ENCODE measurements at places on chromosomes 4 and X.

DNA sequence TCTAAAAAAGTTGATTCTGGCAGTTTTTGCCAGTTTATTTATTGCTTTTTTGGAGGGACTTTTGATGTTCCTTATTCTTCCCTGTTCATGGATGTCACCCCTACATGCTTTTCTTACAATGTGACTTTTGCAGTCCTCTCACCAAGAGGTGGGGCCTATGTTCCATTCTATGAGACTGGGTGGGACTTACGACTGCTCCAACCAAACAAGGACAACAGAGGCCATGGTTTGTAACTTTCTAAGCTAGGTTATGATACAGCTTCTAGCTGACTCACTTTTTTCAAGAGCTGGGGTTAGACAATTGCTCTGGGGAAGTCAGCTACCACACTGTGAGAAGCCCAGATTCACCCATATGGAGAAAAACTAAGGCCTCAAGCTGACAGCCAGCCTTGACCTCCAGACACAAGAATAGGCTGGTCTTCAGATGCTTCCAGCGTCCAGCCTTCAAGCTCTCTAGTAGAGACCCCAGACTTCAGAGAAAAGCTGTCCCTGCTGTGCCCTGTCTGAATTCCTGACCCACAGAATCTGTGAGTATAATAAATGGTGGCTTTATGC, 39.5 kb downstream of the ENOPH1 start:
- DNase-seq = no peak

DNA sequence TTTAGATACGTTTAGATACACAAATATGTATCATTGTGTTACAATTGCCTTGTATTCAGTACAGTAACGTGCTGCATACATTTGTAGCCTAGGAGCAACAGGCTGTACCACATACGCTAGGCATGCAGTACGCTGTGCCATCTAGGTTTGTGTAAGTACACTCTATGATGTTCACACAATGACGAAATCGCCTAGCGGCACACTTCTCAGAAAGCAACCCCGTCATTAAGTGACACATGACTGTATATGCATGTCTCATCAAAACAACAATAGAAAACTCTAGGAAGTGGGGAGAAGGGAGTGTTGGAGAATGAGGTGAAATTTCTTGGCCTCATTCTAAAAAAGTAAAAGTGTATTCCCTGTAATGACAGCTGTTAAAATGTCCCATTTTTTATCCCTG, 32.7 kb downstream of the CCDC149 start:
- DNase-seq = no peak

DNA sequence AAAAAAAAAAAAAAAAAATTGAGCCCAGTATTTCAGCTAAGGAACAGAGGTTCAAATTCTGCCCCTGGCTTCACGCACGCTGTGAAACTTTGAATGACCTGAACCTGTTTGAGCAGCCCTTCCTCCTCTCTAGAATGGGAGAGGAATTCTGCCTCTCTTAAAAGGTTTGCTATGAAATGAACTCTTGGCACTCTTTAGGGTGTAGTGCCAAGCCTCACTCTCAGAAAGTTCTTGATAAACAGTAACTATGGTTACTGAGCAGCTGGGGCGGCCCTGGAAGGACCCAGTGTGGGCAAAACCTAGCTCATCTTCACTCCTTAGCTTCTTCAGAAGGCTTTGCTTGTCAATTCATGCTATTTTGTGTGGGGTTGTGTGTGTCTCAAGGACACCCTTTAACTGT, 73.7 kb downstream of the GEMIN8 start:
- DNase-seq = no peak

GRCh38 chr4:24517676-24518075, 66.7 kb downstream of the DHX15 start:
- no peak for DNase-seq

DNA sequence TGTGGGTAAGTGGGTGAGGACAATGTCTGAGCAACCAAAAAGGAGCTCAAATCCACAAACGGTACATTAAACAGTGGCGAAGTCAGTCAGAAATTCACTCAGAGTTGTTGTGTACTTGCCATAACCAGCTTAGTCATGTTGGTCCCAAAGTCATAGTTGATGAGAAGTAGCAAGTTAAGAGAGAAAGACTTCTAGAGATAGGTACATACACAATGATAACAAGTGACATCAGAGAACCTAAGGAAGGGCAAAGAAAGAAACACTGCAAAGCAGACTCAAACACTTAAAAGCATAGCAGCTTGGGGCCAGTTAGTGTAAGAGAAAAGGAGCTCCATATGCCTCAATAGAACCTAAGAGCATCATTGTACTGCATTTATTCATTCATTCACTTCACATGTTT, 30.2 kb downstream of the DYNLT3 start:
- DNase-seq = no peak

GRCh38 chr4:99310389-99310788, 10.8 kb downstream of the ADH1B start:
- DNase-seq = no peak

- no peak for DNase-seq
Measured at GRCh38 chr4:121885115-121885514, 14.8 kb upstream of the BBS7 start.

DNA sequence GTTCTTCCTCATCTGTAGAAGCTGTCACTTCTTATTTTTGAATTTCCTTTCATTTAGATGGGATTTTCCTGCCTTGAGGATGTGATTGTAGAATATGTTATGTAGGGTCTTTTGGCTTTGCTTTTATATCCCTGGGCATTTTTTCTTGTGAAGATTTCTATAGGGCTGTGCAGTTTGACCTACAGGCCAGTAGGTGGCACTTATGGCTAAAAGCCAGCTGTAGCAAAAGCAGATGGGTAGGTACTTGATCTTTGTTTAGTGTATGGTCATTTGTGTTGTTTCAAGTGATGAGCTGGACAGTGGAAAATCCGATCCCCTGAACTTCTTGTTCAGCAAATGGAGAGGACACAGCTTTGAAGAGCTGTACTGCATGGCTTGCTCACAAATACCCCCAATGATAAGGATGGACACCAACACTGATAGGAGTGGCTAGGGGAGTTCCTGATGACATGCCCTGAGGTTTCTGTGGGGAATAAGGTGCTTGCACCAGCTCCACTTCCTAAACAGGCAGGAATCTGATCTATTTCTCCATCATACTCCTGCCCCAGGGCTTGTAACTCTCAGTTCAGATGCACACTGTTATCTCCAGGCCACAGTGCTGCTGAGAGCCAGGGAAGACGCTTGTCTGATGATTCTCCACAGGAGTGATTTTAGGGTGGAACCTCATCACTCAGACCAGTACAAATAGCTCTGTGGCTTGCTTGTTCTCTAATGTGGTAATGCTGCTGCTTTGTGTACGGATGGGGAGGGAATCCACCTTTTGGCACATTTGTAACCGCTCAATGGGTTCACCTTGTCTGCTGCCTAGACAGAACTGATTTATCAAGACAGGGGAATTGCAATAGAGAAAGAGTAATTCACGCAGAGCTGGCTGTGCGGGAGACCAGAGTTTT, 417.1 kb upstream of the MAGEB16 start:
- no peak for DNase-seq

DNA sequence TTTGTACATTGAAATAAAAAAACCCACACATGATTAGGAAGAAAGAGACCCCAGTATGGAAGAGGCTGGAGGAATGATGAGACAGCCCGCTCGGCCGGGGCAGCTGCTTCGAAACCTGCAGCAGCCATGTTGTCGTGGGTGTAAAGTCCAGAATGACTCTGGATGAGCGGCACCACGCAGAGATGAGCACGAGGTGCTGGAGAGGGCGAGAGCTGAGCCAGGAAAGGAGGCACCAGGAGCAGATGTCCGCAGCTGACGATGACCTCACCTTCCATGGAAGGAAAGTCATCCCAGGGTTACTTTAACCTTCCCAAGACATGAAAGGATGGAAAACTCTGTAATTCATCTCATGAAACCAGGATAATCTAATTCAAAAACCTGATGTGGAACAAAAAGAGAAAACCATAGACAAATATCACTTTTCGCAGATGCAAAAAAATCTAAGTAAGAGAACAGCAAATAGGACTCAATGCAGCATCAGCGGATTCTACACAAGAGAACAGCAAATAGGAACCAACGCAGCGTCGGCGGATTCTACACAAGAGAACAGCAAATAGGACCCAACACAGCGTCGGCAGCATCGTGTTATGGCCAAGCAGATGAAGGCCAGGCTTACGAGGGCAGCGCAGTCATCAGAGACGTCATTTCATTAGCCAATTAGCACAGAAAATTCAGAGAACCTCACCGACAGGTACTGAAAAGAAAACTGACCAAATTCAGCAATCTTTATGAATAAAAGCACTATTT, 25.9 kb upstream of the SPON2 start:
- DNase-seq = no peak

DNA sequence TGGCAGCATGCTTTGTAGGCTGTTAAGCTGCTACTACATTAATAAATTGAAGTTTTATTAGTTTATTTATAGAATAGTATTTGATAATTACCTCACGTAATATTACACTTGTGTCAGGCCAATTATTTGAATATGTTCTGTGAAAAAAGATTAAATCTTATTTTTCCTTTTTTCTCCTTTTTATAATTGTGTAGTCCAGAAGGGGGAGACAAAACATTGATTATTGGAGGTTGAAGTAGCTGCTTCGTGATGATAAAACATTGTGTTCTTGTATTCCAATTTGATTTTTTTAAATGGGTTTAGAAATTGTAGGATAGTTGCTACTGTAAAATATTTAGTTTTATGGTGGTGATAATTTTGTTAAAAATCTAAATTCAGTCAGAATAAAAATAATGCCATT, 85.7 kb downstream of the DIAPH2 start:
- DNase-seq = no peak

DNA sequence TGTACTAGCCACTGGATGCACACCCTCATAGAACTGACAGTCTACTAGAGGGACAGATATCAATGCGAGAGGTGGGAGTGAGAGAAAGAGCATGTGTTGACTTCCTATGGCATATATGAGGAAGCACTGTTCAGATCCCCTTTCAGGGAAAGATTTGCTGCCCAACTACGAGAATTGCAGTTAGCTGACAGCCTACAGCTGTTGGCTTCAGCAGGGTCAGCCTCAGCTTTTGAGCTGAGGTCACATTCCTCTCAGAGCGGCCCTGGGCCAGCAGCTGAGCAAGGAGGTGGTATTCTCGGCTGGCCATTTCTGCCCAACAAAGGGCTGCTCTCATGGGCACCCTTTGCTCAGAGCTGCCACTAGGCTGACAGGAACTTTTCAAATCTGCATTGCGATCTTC, 580.2 kb downstream of the MID1IP1 start:
- no peak for DNase-seq

- no peak for DNase-seq
Measured at GRCh38 chrX:150543230-150544155, 24.9 kb upstream of the MTM1 start.

DNA sequence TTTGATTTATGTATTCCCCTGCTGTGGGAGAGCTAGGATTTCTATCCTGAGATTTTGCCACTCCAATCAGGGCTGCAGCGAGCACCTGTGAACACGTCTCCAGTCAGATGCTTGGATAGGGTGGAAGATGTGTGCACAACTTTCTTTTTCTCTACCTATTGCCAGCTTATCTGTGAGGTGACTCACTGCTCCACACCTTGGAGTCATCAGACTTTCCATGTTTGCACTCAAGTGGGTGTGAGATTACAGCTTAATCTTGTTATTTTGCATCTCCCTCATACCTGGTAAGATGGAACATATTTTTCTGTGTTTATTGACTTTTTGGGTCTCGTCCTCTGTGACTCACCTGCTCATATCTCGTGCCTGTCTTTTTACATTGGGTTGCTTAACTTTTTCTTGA, 32.2 kb downstream of the PSAPL1 start:
- DNase-seq = no peak

DNA sequence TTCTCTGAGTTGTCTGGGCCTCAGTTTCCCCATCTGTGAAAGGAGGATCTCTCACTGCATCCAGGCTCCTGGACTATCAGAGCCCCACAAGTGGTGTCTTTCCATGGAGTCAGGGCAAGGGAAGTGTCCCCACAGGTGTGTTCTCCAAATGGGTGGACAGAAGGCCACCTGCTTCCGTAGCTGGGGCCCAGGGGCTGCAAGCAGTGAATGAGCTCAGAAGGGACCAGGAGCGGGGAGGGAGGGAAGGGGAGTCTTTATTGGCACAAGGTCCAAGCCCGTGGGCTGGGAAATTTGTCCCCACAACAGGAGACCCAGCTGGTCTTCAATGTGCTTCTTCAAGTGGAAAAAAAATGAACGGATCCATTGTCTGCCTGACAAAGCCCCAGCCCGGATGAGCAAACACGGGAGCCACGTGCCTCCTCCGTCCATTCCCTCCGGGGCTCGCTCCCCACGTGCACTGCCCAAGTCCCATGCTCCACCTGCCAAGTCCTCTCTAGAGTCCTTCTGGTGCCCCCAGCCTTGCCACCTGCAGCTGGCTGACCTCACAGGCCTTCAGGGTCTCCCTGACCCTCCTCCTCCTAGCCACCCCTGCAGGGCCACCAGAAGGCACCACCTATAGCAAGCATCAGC, 72.0 kb downstream of the JAKMIP1 start:
- no peak for DNase-seq

DNA sequence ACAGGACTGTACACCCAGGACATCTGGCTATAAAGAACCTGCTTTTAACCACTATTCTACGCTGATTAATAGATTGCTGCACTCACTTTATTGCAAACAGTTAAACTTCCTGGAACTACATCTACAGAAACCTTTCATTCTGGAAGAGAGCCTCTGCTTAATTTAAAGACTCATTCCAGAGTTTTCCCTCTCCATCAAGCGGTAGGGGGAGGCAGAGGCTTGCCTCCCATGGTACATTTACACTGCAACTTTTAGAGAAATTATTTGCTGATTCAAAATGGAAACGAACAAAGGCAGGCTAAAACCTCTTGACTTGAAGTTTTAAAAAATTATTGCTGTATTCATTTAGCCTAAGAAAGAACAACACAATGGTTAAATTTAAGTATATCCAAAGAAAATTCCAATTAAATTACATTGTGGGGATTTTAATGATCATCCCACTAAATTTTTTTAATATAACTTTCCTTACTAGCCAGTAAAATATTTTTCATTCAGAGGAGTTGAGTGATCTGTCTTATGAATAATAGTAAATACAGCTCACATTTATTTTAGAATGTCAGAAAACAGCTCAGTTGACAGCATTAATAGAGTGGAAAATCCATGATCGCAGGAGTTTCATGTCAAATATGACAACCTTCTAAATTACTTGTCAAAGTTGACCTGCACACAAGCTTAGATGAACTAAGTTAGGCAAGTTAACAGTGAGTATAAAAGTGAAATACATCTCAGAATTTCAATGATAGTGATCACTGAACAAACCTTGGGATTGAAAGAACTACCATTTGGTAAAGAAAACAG, 46.3 kb upstream of the PCDH10 start:
- DNase-seq = no peak
